ENCODE measurements at places on chromosomes 13 and 19. TPM values are rescaled to one million over a fixed set of nuclear protein-coding genes. Genes with fewer than 3 reads are reported as not detected.

GRCh38 chr13:49367640-49368422 is 76.0 kb downstream of the CAB39L start:
- H3K36me3 ChIP-seq: no peaks in the 10 kb centered on the region
- no peaks in the 10 kb centered on the region for H3K27me3 ChIP-seq
- H3K4me3 ChIP-seq: no peak overlapping the region
- H3K4me1 ChIP-seq: peaks cover 8% of the 10 kb centered on the region
- H3K27ac ChIP-seq: no peak overlapping the region

GRCh38 chr13:112234131-112234875 is 141.9 kb upstream of the SPACA7 start:
- H3K27me3 ChIP-seq: no peaks in the 10 kb centered on the region
- H3K36me3 ChIP-seq: no peaks in the 10 kb centered on the region
- no peak overlapping the region for H3K27ac ChIP-seq

GRCh38 chr13:46855166-46855565 is 41.7 kb downstream of the HTR2A start:
- H3K4me1 ChIP-seq: no peaks in the 10 kb centered on the region
- H3K36me3 ChIP-seq: no peaks in the 10 kb centered on the region
- DNase-seq: no peak
- H3K27me3 ChIP-seq: no peaks in the 10 kb centered on the region
- H3K4me3 ChIP-seq: no peak overlapping the region

DNA sequence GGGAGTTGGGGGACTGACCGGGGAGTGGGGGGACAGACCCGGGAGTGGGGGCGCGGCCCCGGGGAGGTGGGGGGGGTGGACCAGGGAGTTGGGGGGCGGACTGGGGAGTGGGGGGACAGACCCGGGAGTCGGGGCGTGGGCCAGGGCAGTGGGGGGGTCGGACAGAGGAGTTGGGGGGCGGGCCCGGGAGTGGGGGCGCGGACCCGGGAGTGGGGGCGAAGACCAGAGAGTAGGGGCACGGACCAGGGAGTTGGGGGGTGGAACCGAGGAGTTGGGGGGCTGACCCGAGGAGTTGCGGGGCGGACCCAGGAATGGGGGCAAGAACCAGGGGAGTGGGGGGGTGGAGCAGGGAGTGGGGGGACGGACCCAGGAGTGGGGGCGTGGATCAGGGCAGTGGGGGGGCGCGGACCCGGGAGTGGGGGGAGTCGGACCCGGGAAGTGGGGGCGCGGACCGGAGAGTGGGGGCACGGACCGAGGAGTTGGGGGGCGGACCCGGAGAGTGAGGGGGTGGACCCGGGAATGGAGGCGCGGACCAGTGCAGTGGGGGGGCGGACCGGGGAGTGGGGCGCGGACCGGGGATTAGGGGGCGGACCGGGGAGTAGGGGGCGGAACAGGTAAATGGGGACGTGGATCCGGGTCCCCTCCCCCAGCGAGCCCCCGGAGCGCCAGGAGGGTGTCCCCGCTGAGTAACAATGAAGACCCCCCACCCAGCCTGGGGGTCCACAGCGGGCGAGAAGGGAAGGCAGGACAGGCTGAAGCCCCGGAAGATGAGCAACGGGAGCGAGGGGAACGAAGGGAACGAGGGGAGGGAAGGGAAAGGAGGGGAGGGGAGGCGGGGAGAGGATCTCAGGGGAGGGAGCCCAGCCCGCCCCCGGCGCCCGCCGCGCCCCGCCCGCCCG is 589 bp downstream of the R3HDM4 start:
- H3K4me3 ChIP-seq: peak overlapping the region; percentile 68
- no peak for DNase-seq
- H3K36me3 ChIP-seq: no peaks in the 10 kb centered on the region
- H3K27ac ChIP-seq: peak overlapping the region; percentile 65

Gene MTUS2
- 0.12 TPM for total RNA-seq

DNA sequence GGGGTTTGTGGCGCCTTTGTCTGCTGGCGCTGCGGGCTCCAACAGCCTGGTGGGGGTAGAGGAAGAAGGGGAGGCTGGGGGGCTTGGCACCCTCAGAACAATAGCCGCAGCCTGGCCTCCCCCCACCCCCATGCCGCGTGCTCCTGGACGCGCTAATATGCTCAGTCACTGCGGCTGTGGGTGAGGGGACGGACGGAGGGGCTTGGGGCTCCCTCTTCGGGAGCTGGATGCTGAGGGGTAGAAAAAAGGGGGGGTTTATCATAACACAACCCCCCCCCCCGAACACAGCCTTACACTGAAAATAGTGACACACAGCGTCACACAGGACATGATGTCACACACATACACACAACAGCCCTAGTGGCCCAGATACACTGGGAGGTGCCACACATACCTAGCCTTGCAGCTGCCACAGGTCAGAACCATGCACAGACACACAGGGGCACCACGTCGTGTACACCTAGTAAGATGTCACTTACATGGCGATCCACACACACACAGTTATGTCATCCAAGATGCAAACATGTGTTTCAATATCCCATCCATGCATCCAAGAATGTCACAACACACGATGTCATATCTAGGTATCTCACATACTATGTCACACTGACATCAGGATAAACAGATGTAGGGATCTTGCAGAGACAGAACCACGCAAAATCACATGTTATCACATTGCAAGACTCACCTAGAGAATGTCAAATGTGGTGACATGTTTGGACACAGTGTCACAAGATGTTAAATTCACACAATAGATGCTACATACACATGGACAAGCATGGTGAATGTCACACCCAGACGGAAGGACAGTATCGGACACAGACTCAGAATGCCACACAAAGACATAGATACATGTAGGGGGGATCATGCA is 806 bp downstream of the MAST1 start:
- no peak for DNase-seq
- H3K27ac ChIP-seq: no peak overlapping the region
- H3K27me3 ChIP-seq: peaks cover 52% of the 10 kb centered on the region
- no peaks in the 10 kb centered on the region for H3K36me3 ChIP-seq
- no peak overlapping the region for H3K4me3 ChIP-seq

DNA sequence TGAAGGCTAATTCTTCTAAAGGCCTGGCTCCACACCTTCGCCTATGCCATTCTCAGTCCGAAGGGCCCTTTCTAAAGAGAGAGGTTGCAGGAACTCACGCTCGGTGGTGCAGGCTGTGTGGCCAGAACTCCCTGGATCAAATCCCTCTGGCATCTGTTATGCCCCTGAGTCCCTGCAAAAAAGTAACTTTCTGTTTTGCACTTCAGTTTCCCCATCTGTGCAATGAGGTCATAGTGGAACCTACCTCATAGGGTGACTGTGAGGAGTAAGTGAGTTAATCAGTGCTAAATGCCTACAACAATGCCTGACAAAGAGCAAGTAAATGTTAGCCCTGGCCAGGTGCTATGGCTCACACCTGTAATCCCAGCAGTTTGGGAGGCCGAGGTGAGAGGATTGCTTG is 7.3 kb downstream of the IGSF23 start:
- peak; percentile 18 for DNase-seq
- H3K27me3 ChIP-seq: no peaks in the 10 kb centered on the region
- no peaks in the 10 kb centered on the region for H3K36me3 ChIP-seq
- peaks cover 10% of the 10 kb centered on the region for H3K4me1 ChIP-seq

Gene ZNF544
- total RNA-seq: 23.7 TPM
